ENCODE measurements at places on chromosomes 13 and 19. TPM values are rescaled to one million over a fixed set of nuclear protein-coding genes. Genes with fewer than 3 reads are reported as not detected.

The DCT gene
- 0.55 TPM for total RNA-seq

The GNA15 gene
- total RNA-seq: 6.4 TPM

- peak; percentile 48 for DNase-seq
Measured at GRCh38 chr19:51327066-51328001, 14.6 kb downstream of the VSIG10L start.

- DNase-seq: no peak
Measured at GRCh38 chr19:58067240-58067912, 8.3 kb downstream of the ZNF135 start.

The SPHK2 gene
- 51.8 TPM for total RNA-seq

The JSRP1 gene
- total RNA-seq: 0.17 TPM

- DNase-seq: no peak
Measured at GRCh38 chr13:29224206-29224605, 371.3 kb downstream of the SLC7A1 start.

- no peak for DNase-seq
Measured at GRCh38 chr19:12187625-12188024, 24.7 kb downstream of the ZNF136 start.

DNA sequence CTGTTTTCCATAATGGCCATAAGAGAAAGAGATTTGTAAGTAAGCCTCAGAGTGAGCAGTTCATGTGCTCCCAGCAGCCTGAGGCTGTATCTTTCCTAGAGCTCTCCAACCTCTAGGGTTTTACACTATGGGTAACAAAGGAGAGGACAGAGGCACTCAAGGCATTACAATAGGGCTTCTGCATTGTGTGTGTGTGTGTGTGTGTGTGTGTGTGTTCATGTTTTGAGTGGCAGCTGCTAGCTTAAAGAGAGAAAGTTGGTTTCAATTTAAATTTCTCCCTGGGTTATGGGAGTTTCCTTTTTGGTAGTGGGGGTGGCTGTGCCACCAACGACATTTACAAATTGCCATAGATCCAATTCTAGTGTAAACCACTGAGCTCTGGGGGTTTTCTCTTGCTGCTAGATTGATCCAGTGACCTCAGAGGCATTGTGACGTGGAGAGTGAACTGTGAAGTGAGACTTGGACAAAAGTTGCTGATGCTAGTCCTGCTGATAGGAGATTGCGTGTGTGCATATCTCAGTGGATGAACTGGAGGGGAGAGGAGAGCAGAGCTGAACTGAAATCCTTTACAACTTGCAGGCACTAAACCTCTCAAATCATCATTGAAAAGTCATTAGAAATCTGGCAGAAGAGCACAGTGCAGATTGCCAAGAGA lies 67.2 kb upstream of the OLFM4 start:
- no peak for DNase-seq

DNA sequence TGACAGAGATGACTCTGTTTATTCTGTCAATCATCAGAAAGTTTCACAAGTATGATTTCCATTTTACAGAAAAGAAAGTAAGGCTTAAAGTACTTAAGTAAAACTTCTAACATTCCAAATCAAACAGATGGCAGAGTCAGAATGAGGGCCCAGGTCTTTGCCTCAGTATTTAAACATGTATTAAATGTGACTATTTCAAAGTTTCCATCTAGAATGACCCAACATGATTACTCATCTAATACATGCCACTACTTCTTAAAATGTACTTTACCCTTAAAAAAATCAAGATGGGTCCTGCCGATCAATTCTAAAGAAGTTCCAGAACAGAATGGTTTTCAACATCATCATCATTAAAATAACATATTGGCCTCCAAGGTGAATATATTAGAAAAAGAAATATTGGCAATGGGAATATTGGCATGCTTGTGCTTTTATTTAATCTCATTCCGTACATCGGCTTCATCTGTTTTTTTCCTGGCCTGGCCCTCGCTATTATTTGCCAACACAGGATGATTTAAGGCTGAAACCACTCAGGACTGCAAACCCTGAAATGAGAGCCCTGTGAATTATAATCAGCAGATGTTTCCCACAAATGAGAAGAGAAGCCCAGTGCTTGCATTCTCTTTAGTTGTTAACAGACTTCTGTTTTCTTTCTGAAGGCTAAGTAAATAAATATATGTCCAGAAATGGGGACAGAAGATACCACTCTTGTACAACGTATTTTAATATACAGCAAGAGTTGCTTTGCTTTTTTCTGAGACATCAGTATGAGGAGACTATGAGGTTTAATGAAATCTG lies 340.0 kb downstream of the DNAJC15 start:
- DNase-seq: no peak

DNA sequence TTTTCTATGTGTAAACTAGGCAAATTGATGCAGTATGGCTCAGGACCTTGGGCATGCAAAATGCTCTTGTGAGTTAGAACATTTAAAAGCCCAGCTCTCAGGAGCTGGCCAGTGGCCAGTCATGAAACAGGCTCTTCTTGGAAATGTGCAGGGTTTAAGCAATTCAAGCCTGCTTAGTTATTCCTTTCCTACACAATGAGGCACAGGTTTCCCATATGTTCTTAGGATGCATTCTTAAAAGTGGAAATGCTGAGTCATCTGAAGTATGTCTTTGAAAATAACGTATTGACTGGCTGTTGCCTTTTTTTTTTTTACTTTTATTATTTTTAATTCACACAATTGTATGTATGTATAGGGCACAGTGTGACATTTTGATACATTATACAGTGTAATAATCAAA lies 300.7 kb downstream of the SLC7A1 start:
- DNase-seq: no peak

The URAD gene
- not detected for total RNA-seq

GRCh38 chr19:39406656-39407409 lies at the start of gene ZFP36:
Gene ZFP36, plus strand, starts transcription at chr19:39406847. Its CDS starts 58 bp downstream, at chr19:39406905.
- peak; percentile 92 for DNase-seq

GRCh38 chr13:67150608-67151007 lies 79.5 kb downstream of the PCDH9 start:
- DNase-seq: no peak

GRCh38 chr19:8305798-8306197 lies 2.4 kb downstream of the CD320 start:
- peak; percentile 5 for DNase-seq

GRCh38 chr13:96141032-96141431 lies 51.1 kb downstream of the HS6ST3 start:
- DNase-seq: no peak

The GNG8 gene
- total RNA-seq: not detected

All from mucosa of gallbladder (tissue), 1 donor.